ENCODE measurements at places on chromosomes 7 and 10.

- DNase-seq = no peak
Measured at GRCh38 chr10:63631991-63632390, 110.8 kb downstream of the REEP3 start.

DNA sequence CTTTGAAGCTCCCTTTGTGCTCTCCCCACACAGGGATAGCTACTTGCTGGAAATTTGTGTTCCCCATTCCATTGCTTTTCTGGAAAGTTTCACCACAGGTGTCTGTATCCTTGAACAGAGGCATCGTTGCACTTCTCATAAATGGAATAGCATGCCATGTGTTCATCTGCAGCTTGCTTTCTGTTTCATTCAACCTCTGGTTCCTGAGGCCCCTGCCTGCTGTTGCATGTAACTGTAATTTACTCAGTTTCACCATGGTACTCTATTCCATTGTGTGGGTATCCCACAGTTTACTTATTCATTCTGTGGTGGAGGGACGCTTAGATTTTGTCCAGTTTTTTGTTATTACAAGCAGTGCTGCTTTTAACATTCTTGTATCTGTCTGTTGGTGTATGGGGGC is 32.0 kb downstream of the EEPD1 start:
- DNase-seq = no peak

DNA sequence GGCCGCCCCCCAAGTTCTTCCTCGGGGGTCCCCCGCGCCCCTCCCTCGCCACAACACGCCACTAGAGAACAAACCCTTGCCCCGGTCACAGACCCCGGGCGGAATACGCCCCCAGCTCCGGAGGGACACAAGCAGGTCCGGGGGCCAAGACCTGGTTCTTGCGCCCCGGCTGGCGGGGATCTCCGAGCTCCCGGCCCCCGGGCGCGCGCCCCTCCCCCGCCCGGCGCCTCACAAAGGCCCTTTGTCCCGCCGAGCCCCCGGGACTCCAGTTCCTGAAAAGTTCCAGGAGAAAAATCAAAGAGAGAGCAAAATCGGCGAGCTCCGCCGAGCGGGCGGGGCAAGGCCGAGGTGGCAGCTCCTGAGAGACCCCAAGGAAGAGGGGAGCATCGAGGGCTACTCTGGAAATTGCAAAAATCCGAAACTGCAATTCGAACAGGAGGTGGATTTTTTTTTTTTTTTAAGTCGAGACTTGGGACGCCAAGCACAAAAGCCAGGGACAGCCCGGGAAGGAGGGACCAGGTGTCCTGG is 4.0 kb downstream of the TNRC18 start:
- DNase-seq = no peak

GRCh38 chr7:157906583-157906982 is 569.8 kb downstream of the DNAJB6 start:
- DNase-seq = no peak

GRCh38 chr10:66321723-66322665 is 603.8 kb upstream of the LRRTM3 start:
- no peak for DNase-seq

DNA sequence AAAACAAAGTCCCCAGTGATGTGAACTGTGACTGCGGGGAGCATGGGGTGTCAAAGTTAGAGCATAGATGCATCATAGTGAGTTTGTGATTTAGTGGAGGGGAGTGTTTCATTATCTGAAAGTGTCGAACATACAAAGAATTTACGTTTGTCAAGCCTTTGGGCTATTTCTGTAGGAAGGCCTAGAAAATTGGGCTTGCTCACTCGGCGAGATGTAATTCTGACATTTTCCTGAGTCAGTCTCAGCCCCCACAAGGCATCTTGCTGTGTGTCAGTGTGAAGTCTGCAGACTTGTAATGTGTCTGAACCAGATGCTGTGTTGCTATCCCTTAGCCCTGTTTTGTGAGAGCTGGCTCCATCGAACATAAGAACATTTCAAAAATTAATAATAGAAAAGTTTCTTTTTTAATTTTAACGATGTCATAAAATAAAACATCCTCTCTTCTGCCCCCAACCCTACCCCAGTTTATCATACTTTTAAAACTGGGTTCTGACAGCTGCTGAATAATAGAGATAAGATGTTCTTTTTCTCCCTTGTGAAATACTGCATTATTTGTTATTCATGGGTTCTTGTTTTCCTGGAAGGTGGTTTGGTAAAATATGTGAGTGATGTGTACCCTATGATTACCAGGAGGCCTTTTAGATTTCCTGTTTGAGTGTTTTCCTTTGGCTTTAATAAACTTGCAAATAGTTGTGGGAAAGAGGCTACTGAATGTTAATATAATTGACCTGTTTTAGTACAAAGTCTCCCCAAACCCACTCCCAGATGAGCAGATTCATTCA is 207.4 kb downstream of the GPR158 start:
- DNase-seq = no peak

DNA sequence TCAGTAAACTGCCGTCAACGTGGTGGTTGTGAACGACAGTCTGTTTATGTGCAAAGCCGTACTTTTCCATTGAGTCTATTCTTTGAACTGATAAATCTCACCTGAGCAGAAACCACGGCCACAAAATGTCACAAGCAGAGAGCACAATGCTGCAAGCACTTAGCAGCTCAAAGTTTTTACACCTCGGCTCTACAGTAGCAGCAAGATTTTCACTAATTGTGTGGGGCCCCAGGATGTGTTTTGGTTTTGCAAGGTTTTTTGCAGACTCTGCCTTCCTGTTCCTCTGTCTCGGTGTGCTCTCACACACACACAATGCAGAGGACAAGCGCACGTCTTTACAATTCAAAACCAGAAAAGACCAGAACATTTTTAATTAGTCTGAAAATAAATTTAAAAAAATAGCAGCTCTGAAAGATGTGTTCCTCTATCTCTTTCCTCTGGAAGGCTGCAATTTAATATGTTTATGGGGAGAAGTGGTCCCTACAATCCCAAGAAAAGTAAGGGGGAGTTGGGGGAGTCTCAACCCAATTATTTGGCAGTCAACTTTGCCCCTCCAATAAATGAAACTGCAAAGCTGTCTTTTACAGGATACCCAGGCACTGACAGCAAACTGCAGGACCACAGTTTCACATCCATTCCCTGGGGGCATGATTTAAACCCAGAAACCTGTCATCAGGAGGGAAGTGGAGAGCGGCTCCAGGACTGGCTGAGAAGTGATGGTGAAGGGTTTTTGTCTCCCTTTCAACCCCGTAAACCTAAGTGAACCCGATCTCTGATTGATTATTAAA is 73.8 kb upstream of the SFMBT2 start:
- no peak for DNase-seq

- DNase-seq = no peak
Measured at GRCh38 chr10:68175949-68176348, 56.0 kb downstream of the ATOH7 start.

GRCh38 chr7:39712751-39713150 is 89.4 kb downstream of the RALA start:
- DNase-seq = no peak

- DNase-seq = no peak
Measured at GRCh38 chr7:253581-254336, 36.2 kb upstream of the FOXL3 start.

DNA sequence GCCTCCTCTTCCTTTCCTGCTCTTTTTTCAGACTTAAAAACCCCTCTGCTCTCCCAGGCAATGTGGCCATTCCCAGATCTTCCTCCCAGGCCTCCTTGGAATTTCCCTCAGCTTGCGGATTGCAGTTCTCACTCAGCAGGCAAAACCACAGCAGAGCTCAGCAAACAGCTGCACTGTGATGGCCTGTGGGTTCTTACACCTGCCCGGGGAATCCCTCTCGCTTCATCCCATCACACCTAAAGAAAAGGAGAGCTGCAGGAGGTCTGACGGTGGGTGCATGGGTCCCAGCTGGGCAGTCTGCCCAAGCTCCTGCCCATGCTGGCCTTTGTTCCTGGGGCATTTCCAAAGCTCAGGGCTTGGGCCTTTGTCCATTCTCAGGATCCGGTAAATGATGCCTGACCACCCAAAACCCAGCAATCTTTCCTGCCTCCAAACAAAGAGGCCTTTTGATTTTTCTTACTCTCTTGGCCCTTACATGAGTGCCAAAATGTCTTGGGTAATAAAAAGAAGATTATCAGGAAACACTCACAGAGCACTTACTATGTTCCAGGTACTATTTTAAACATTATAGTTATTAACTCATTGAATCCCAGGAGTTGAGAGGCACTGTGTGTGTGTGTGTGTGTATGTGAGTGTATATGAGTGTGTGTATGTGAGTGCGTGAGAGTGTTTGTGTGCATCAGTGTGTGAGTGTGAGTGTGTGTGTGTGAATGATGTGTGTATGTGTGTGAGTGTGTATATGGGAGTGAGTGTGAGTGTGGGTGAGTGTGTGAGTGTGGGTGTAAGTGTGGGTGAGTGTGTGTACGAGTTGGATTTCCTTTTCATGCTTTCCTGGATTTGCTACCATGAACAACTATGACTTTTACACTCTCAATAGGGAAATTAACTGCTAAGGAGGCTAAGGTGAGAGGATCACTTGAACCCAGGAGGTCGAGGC is 64.5 kb upstream of the PODXL start:
- no peak for DNase-seq

- DNase-seq = no peak
Measured at GRCh38 chr7:137989094-137989493, 12.8 kb downstream of the CREB3L2 start.

DNA sequence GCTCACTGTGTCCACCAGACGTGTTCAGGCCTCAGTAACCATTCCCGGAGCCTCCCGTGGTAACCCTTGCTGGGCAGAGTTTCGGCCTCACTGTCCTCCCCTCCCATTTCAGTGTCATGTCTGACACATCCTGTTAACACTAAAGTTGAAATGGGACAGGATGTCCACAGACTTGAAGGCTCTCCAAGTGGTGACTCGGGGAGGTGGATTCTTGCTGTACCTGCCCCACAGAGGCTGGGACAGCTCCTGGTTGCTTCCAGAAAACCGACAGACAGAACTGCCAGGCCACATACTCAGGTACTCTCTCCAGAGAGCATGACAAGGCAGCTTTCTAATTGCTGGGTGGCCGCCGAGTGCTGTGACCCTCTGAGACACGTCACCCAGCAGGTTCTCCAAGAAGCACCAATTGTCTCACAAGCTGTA is 17.9 kb upstream of the CYTH3 start:
- no peak for DNase-seq

DNA sequence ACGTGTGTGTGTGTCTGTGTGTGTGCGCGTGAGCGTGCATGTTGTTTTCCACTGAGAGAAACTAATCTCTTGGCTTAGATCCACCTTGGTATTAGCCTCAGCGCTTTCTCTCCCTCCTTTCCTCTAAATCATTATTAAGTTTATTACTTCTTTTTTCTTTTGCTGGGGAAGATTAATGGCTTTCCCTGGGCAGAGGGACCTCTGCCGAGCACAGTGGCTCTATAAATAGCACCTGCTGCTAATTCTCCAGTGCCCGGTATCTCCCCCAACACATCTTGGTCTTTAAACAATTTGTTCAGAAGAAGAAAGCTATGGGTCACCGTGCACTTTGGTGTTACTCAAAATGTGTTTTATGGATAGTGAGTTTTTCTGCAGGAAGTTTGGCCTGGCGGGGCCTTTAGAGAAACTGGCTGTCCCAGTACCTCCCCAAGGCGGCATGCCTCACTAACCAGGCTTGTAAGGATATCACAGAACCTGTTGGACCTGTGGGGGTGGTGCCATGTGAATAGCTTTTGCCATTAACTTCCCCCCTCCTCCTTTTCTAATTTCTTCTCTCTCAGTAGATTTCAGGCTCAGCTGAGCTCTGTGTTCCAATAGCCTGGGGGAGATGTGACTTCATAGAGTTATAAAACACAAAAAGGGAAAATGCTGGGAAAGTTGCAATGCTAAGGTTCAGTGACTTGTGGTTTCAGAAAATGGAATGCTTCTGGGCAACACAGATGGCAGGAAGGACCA is 70.1 kb upstream of the RAB11FIP2 start:
- DNase-seq = no peak

- DNase-seq = no peak
Measured at GRCh38 chr10:80487791-80488538, 33.9 kb downstream of the TSPAN14 start.

DNA sequence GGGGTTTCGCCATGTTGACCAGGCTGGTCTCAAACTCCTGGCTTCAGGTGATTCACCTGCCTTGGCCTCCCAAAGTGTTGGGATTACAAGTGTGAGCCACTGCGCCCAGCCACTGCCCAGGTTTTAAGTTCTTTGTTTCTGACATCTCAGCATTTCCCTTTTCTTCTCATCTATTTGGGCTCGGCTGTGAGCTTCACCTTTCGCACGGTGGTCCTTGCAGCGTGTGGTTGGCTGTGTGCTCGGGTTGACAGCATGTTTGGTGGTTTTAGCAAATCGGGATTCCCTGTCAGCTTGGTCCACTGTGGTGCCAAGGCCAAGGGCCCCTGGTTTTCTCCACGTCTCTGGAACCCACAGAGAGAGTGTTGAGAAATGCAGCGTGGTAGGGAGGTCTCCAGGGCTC is 138.8 kb downstream of the DNAJB6 start:
- DNase-seq = no peak

DNA sequence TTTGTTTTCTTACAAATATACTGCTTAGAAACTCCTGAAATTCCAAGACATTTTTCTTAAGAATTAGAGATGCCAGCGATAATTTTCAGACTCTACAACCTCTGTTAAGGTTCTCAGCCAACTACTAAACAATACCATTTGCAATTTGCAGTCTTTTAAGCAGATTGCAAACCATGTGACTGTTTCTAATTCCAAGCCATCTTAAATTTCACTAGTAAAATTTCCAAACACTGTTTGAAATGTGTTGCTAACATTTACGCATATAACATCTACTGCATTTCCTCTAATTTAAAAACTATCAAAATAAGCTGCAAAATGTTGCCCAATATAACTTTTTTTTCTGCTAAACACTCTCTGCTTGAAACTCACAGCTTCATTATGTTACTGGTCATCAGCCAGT is 56.0 kb upstream of the MACROH2A2 start:
- no peak for DNase-seq

- DNase-seq = no peak
Measured at GRCh38 chr7:113394856-113395255, 276.5 kb upstream of the SMIM30 start.

GRCh38 chr7:83648464-83649241 is at the start of gene SEMA3E:
TSS of gene SEMA3E (minus strand) at chr7:83649139.
- no peak for DNase-seq

DNA sequence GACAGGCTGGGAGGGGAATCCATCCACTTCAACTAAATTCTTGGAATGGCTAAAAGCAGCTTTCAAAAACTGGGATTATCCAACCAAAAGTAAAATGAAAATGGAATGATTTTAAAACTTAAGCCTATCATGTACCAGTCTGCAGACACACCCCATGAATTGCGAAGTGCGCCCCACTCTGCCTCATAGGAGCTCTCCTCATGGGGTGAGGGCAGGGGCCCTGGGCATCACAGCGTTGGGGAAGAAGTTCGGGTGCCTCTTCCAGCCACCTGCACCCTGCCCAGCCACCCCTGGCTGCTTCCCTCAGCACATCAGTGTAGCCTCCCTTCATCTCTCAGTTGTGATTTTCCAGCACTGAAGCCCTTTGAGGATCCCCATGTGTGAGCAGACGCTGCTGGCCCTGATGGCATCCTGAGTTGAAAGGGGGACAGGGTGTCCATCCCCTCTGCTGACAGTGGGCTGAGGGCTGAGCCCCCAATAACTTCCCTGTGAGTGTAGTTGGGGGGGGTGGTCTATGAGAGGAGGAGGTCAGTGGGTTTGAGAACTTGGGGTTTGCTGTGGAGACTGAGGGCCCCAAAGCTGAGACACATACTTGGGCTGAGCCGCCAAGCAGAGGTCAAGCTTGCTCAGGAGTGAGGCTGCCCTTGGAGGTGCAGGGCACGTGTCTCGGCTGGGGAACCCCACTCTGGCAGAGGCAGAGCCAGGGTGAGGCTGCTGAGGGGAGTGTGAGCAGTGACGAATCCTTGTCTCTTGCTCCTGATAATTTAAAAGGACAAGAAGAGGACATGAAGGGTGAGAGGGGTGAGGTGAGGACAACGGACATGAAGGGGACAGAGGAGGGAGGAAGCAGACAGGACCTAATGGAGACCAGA is 542.1 kb downstream of the TCERG1L start:
- no peak for DNase-seq

All from NCI-H446 treated with DMSO at 0.1 percent for 48 hours (cell line).